ENCODE measurements at places on chromosomes 6 and 20.

DNA sequence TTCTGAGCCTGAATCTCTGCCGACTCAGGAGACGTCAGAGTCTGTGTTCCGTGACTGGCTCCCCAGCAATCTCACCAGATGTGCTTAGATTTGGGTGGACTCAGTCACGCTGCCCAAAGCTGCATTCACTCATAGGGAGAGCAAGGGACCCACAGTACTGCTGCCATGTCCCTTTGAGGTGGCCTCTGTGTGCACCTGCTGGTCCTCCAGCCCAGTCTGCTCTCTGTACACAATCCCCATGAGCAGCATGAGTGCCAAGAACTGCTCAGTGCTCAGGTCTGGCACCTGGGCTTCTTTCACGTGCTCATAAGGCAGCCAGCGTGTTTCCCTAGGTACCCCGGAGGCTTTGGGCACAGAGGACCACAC, 44.2 kb upstream of the TIAM2 start:
- DNase-seq: no peak

- DNase-seq: no peak
These were observed 5.0 kb downstream of the SLC29A1 start for GRCh38 chr6:44228433-44228832.

DNA sequence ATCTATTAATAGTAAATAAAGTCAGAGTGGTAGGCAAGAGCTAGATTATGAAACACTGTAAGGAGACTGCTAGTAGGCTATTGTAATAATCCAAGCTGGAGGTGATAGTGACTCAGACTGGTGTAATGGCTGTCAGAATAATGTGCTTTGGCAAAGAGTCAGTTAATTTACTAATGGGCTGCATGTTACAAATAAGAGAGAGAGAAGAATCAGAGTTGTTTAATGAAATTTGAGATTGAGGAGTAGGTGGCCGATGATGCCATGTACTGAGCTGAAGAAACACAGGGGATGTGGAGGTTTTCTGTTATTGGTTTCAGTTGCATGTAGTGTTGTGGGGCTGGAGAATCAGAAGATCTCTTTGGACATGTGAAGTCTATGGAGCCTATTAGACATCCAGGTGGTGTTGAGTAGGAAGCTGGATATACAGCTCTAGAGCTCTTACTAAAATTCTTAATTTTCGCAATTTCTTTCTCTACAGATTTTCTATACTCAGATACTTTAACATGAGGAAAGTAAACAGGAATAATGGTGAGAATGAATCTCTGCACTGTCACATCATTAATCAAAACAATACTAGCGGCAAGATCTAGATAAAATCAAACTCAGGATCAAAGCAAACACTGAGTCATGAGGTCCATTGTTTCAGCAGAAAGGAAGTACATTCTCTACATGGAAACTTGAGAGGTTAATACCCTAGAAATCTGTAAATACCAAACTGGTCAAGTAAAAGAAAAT, 167.7 kb downstream of the SIM1 start:
- no peak for DNase-seq

DNA sequence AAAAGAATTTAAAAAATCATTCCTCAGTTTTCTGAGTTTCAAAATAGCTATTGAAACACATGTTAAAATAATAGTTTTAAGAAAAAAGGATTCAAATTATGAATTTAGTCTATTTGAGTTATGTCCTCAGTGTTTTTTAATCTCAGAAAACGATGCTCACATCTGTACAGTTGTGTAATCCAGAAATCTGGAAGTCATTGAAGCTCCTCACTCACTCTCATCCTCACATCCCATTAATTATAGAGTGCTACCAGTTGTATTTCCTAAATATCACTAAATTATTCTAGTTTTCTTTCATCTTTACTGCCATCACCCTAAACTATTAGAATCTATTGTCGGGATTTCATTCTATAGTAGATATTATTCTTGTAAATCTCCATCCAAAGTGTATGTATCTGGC, 234.7 kb upstream of the RIMS1 start:
- DNase-seq: no peak

GRCh38 chr6:133512410-133513016, 271.4 kb downstream of the EYA4 start:
- no peak for DNase-seq

DNA sequence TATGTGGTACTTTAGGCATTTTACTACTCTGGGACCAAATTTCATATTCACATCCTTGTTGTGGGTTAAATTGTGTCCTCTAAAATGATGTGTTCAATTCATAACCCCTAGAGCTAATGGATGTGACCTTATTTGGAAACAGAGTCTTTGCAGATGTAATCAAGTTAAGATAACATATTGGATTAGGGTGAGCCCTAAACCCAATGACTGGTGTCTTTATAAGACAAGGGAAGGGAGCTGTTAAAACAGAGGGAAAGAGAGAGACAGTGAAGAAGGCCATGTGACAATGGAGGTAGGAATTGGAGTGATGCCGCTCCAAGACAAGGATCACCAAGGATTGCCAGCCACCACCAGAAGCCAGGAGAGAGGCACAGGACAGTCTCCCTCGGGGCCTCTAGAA, 220.0 kb downstream of the ADGRG6 start:
- no peak for DNase-seq

DNA sequence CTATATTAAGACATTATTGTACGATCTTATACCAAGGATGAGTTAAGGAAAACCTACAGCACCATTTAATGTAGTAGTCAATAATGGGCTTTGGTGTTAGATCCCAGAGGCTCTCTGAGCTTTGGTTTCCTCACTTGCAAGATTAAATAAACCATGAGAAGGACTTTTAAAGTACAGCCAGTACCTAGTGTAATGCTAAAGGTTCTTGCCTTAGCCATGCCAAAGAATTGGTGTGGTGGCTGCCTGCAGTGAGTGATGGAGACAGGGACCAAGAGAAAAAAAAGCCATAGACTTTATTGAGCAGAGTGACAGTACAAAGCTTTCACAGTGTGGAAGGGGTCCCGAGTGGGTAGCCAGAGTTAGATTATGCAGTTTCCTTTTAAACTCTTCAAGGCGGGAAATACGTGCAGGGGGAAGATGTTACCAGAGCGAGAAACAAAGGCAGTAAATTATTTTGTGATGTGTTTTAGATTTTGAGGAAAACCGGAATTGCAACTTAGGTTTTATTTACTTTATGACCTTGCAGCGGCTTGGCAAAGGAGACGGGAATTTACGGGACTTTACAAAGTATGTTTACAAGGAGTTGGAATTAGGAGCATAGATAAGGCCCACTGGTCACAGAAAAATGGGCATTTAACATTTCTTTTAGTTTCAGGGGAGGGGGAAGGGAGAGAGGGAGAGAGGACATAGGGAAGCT, 100.4 kb downstream of the MYO6 start:
- no peak for DNase-seq

DNA sequence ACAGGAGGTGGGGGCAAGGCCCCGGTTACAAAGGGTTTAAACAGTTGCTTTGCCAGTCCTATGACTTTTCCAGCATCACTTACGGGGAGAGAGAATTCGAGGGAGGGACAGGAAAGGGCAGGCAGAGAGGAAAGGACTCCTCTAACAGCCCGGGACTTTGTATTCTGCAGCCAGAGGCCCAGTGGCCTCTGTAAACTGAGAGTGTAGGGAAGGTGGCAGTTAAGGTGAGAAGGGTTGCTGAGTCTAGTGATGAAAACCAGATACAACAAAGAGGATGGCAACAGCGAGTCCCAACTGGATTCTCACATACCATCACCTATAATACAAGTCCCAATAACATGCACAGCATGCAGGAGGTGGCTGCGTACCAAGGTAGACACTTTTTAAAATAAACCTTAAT, 13.5 kb downstream of the PLAGL2 start:
- no peak for DNase-seq

DNA sequence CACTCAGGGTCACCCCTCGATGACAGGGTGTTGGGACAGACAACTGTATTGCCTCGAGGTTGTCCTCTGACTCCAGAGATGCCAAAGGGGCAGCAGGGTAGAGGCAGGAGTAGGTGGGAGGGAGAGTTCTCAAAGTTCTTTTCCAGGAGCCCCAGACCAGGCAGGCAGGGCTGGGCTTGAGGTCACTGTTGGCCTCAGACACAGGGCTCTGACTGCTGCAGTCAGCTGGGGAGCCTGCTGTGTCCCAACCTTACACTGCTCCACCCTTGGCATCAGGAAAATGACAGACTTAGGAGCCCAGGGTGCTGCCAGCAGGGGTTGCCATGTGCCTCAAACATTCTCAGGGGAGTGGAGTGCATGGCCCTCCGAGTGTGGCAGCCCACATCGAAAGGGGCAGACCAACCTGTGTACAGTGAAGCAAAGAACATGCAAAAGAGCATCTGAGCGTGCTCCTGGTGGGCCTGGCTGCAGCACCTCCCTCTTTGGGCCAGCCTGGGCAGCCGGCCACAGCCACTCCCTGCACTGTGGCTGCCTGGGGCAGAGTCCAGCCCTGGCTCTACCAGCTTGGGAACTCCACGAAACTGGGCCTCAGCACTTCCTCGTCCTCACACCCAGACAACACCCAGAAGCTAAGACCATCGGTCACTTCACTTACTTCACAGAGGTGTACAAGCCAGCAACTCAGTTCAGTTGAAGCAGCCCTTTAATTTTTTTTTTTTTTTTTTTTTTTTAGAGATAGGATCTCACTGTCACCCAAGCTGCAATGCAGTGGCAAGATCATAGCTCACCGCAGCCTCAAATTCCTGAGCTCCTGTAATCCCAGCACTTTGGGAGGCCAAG, 24.0 kb downstream of the C6orf132 start:
- DNase-seq: no peak

GRCh38 chr6:93550551-93551276, 131.4 kb upstream of the EPHA7 start:
- no peak for DNase-seq

DNA sequence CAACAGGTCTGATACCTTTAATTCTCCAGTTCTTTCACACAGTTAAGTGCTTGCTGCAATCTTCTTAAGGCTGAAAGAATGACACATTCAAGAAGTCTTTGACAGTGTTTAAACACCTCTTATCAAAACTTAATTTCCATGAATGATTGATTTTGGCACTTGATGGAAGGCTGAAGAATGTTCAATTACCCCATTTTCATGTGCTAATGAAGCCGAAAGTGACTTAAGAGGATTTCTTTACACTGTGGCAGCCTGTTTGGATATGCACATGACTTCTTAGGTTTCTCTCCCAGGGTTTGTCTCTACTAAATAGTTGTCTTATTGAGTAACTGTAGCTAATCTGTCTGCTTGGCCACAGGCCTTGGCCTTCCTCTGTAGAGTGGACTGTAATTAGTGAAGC, 81.1 kb upstream of the PRDM1 start:
- no peak for DNase-seq

GRCh38 chr6:31851485-31851832, 11.2 kb downstream of the NEU1 start:
- no peak for DNase-seq

DNA sequence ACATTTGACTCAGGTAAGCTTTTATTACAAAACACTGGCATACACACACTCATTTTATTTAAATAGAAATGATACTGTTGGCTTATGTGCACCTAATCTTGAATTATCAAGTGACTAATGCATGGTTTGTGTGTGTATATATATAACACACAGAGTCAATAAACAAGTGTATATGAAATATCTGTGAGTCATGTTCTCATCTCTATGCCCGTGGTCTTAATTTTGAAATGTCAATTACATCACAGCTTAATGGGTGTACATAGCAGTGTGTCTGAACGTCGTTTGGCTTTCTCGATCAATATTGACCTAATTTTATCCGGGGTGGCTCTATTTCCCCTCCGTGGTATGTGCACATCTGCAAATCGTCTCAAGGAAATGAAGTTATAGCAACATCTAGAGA, 104.0 kb upstream of the ZFP64 start:
- DNase-seq: no peak

DNA sequence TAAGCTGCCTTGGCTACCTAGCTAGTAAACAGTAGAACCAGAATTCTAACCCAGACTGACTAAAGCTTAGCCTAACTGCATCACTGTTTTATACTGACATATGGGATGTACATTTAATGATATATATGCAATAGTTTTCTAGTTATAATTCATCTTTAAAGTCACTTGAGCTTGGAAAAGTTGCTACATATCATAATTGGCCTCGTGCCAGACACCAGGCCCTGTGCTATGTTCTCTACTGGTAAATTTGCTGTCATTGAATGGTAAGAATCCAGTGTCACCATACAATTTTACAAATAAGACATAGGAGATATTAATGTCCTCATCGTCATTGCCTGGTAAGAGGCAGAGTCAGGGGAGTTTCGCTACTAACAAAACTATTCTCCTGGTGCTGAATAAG, 396.8 kb downstream of the CDKAL1 start:
- DNase-seq: no peak

GRCh38 chr6:33469661-33470060, 15.3 kb downstream of the ZBTB9 start:
- no peak for DNase-seq

GRCh38 chr20:47314647-47315338, 41.7 kb downstream of the ZMYND8 start:
- no peak for DNase-seq

- peak; percentile 67 for DNase-seq
These were observed at the start of gene UBE2J1 for GRCh38 chr6:89352278-89353117. TSS of gene UBE2J1 (minus strand) at chr6:89352722. CDS start at chr6:89352569, 153 bp downstream.

GRCh38 chr6:119586250-119586882, 236.8 kb upstream of the MAN1A1 start:
- DNase-seq: no peak

DNA sequence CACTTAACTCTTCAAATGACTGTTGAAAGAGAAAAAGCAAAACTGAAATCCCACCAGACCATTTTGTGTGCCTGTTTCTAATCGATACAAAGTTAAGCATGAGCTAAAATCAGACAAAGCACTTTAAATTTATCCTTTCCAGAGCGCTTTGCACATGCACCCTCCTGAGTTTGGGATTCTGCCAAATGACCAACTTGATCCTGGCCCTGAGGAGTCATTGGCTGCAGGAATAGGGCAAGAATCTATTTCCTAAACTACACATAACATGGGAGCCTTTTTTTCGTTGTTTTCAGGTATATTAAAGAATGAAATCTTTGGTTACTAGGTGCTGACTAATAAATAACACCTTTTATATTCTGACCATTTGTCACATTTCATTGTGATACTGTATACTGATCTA, 23.8 kb upstream of the MTHFD1L start:
- no peak for DNase-seq

Measured in left renal cortex interstitium (tissue), 4 donors.